AG10803 (cell line): ENCODE measurements at places on chromosomes 7 and 10.
A peak's percentile ranks its signal among the peaks of the same experiment; 100 is the strongest.

GRCh38 chr10:69409176-69409495 lies 7.6 kb downstream of the TACR2 start:
- no peak for DNase-seq

GRCh38 chr7:12685550-12685949 lies 1.9 kb upstream of the ARL4A start:
- DNase-seq: peak; percentile 64

GRCh38 chr10:123884351-123884906 lies 7.2 kb downstream of the CPXM2 start:
- no peak for DNase-seq

DNA sequence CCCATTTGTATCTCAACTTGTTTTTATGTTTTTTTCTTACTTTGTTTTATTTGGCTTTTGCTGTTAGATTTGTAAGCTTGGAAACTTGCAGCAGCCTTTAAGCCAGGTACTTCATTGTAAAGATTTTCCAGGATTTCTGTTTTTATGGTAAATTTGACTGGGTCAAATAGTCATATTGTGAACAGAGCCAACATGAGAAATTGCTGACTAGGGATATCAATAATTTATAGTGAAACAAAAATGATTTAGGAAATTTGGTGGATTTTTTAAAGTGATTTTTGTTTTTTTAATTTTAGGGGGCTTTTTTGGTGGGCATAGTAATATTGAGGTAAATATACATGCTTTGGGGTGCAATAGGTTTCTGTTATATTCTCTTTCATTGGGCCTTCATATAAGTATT lies 22.2 kb downstream of the SP4 start:
- no peak for DNase-seq

GRCh38 chr7:25529320-25529719 lies 301.0 kb upstream of the NPVF start:
- no peak for DNase-seq
